ENCODE measurements at places on chromosomes 1 and 21.

DNA sequence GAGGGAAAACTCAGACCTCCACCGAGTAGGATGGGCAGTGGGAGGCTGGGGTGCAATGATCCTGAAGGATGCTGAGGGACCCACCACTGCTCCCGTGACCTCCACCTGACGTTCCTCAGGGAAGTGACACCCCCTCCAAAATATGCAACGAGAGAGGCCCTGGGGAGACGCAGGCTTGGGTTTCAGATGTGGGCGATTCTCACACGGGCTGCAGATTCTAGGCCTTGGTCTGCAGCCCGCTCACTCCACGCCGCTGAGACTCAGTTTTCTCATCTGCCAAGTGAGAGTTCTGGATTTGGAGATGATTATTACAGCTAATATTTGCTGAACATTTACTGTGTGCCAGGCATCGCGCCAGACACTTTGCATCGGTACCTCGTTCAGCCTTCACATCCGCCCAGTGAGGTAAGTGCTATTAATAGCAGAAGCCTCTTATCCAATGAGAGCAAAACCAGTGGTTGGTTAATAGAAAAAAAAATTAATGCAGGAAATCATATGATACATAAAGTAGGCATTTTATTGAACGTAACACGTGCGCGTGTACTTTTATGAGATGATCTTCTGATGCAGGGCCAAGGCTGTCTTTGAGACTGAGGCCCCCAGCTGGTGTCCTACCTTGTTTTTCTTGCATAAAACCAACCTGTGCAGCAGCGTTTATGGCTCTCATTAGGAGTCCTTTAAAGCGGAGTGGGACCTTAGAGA, 102.0 kb upstream of the RUNX3 start:
- no peak for DNase-seq

GRCh38 chr1:201230676-201231075, 40.1 kb downstream of the IGFN1 start:
- peak; percentile 46 for DNase-seq

- DNase-seq: no peak
Measured at GRCh38 chr1:48019714-48020315, 22.6 kb upstream of the TRABD2B start.

DNA sequence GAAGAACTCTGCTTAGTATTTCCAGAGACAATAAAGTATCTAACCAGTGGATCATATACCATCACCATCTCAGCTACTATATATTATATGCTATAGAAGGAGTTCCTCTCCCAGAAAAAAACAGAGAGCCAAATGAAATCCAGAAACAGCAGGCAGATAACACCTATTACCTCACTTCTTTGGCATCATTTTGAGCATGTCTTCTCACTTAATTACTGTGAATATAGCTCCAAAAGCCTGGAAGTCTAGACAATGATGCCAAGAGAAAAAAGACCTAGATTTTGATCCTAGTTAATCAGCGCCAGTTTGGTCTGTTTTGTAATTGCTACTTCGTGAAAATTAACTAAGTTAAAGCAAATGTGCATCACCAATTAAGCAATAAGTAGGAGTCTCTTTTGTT, 131.3 kb downstream of the EIF4G3 start:
- DNase-seq: no peak

DNA sequence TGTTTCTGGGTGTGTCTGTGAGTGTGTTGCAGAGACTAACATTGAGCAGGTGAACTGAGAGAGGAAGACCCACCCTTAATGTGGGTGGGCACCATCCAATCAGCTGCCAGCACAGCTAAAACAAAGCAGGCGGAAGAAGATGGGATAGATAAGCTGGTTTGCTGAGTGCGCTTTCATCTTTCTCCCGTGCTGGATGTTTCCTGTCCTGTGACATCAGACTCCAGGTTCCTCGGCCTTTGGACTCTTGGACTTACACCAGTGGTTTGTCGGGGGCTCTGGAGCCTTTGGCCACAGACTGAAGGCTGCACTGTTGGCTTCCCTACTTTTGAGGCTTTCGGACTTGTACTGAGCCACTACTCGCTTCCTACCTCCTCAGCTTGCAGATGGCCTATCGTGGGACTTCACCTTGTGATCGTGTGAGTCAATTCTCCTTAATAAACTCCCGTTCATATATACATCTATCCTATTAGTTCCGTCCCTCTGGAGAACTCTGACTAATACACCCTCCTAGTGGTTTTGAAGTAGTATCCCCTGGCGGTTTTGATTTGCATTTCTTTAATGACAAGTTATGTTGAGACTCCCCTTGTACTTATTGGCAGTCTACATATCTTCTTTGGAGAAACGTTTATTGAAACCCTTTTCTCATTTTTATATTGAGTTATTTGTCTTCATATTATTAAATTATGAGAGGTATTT, 546.6 kb upstream of the TMPRSS15 start:
- DNase-seq: no peak

DNA sequence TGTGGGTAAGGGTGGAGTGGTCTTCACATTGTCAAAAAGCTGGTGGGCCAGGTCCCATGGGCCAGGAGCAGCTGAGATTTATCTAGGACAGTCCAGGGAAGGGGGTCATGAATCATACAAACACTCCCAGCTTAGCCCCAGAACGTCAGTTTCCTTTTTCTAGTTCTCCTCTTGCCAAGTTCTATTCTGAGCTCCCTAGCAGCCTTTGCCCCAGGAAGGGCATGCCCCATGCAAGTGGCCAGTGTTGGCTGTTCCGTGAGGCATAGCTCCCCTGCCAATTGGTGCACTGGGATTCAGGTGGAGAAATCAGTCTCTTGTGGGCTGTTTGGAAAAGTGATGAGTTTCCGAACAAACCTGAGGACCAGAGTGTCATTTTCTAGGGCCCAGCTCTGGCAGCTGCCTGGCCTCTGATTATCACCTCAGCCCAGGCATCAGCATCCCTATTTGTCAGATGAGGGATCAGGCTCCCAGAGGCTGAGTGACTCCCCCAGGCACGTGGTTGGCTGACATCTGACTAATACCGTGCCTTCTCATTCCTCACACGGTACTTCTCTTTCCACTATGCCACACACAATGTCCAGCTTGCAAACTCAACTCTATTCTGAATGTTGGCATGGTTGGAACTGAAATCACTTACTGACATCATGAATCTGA, 14.2 kb upstream of the MYOM3 start:
- no peak for DNase-seq

- DNase-seq: no peak
Measured at GRCh38 chr21:45465105-45465504, 60.1 kb downstream of the COL18A1 start.

DNA sequence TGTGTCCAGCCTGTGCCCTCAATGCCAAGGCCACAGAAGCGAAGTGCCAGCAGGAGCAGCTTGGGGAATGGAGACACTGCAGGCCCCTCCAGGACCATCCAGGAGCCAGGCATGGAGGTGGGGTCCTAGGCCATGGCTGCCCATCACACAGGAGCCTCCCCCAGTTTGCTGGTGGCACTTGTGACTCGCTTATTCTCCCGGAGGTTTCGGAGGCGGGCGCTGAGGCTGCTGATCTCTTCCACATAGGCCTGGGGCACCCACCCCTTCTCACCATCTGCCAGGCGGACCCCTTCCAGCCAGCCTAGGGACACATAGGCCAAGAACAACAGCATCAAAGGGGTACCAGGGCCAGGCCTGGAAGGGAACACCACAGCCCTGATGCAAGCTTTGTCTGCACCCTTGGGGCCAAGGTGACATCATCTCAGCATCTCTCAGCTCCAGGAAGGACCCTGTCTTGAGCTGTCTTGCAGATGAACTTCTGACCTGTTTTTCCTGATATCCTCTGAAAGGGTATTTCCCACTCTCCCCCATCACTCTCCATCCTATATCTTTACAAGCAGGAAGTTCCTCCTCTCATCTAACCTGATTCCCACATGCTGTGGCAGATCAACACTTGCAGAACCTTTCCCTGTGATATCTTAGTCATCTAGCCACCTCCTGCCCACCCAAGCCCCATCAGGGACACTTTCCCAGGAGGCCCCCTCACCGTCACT, 13.9 kb downstream of the ARHGEF19 start:
- no peak for DNase-seq

- no peak for DNase-seq
Measured at GRCh38 chr1:219220945-219221344, 47.3 kb downstream of the LYPLAL1 start.

- DNase-seq: no peak
Measured at GRCh38 chr1:159707472-159708260, 6.7 kb downstream of the CRP start.

DNA sequence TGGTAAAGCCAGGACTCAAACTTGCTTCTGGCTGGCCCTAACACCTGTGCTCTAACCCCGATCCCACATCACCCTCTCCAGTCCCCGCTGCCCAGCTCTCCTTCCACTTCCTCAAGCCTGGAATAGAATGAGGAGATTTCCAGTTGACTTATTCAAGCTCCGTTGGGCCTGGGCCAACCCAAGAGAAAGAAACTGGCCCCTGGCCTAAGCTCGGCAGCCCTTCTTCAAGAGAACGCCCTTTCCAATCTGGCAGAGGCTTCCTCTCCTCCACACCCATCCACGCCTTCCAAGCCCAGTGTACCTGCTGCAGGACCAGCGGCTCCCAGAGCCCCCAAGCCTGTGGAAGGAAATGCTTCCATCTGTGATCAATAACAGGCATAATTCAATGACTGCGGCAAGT, 51.9 kb downstream of the LRRN2 start:
- no peak for DNase-seq

DNA sequence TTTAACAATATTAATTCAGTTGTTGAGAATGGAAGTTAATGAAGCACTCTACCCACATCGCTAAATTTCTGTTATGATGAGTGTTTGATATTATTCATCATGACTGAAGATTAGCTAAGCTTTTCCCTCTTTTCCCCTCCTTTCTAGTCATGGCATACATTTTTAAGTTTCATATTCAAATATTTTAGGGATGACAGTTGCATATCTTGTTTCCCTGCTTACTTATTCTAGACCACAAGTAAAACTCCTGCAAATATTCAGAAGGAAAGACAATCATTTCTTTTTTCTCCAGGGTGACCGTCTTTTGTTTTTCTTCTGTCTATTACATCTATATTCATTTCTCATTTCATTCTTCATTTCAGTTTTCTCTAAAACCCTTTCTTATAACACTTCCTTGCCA, 906.0 kb downstream of the ADGRL2 start:
- DNase-seq: no peak

DNA sequence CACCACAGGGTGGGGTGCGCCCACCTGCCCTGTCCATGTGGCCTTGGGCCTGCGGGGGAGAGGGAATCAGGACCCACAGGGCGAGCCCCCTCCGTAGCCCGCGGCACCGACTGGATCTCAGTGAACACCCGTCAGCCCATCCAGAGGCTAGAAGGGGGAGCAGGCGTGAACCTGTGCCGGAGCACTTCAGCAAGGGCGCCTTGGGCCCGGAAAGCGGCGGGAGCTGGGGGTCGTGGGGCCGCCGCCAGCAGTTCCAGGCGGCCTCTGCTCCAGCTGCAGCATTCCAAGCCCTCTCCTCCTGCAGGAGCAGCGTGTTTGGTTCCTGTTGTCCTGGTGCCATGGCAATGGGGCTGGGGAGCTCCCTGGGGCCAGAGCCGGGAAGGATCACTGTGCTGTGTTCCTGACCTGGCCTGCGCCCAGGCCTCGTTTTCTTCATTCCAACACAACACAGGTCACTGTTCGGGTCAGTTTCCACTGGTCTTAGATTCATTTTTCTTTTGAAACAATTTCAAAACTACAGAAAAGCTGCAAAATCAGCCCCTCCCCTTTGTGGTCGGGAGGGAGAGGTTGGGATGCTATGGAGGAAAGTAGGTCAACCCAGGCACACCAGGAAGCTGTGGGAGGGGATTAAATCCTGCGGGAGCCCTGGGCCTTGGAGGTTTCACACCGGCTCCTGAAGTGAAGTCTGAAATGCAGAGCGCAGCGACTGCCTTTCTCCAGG, 18.8 kb downstream of the SLX9 start:
- peak; percentile 90 for DNase-seq

- DNase-seq: no peak
Measured at GRCh38 chr1:7380712-7381111, 390.4 kb upstream of the VAMP3 start.

Measured in left forelimb (tissue), 1 donor.